Tibial artery (tissue), 4 donors: ENCODE measurements at places on chromosomes 11 and 22.
A peak's percentile ranks its signal among the peaks of the same experiment; 100 is the strongest.

GRCh38 chr11:68120273-68121066 is 718 bp downstream of the CHKA start:
- peak; percentile 55 for DNase-seq

DNA sequence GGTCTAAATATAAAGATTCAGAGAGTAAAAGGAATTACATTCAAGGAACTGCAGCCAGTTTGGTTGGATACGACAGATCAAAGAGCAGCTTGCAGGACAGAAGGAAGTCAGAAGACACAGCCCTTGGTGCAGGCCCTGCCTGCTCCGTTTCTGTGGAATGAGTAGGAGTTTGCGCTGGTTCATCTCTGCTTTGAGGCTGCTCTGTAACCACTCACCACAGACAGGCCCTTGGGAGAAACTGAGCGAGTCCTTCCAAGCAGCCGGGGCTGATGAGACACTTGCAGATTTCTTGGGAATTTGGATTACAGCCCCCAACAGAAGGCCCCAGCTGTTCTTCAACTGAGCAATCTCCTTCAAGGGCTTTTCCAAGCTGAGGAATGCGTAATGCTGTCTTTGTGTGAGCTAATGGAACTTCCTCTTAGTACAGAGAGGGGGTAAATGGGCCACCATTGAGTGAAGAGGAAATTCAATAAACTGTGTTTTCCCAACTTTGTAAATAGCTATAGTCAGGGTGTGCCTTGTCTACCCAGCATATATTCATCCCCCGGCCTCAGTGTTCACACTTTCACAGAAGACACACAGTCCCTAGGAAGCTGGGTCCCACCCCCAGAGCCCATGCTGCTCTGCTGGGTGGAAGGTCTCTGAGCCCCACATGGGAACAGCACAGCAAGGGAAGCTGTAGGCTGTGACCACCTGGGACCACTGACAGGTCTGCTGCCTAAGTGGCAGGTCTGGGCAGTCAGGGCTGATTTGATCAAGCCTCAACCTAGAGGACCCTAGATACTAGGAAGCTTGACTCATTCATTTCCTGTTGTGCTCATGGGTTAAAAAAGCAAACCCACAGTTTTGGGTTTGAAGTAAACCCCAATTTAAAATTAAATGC is 16.6 kb downstream of the IL10RA start:
- no peak for DNase-seq

DNA sequence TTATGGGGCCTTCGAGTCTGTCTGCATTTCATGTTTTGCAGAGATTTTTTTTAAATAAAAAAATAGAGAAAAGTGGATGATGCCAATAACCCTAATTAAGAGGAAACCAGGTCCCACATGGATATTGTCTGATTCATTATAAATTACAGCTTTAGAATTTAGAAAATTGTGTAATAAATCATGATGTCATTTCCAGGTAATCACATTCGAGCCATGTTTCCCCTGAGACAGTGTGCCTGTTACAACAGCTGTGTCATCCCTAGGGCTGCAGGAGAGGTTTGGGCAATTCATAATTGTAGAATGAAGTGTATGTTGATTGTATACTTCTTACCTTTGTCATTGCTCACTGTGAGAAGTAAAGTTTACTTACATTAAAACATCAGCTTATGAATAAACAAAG is 38.3 kb downstream of the NCAM1 start:
- DNase-seq: no peak

GRCh38 chr11:104073950-104074705 is 37.7 kb downstream of the DDI1 start:
- no peak for DNase-seq

DNA sequence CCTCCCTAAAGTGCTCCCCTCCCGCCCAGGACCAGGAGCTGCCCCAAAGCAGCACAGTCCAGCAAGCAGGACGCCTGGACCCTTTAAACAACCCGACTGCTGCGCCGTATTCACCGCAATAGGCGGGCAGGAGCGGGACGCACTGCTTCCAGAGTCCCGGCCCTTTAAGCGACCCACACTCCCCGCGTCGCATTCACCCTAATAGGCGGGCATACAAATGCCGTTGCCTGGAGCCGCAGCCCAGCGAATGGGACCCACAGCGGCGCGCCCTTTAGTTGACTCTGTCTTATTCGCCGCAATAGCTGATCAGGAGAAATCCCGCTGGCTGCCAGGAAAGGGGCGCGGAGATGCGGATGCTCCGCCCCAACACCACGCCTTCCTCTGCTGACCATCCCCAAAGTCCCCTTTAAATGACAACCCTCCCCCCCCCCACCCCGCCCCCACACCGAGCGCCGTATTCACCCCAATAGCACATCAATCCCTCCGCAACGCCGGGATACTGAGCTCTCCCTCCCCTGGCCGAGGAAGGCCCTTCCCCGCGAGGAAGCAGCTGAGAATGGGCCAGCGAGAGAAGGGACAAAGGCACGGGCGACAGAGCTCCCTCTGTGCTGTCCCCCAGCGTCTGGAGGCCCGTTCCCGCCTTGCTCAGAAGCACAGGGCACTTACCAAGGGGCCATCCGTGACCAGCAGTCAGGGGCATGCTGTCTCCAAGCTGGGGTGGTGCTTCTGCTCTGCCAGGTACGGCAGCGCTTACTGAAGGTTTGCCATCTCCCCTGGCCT is 4.7 kb downstream of the OSBPL5 start:
- DNase-seq: peak; percentile 95

GRCh38 chr11:105046898-105047579 is 1.9 kb upstream of the CARD16 start:
- DNase-seq: no peak

- no peak for DNase-seq
Observed at GRCh38 chr22:38784856-38785255, 9.1 kb downstream of the DNAL4 start.

DNA sequence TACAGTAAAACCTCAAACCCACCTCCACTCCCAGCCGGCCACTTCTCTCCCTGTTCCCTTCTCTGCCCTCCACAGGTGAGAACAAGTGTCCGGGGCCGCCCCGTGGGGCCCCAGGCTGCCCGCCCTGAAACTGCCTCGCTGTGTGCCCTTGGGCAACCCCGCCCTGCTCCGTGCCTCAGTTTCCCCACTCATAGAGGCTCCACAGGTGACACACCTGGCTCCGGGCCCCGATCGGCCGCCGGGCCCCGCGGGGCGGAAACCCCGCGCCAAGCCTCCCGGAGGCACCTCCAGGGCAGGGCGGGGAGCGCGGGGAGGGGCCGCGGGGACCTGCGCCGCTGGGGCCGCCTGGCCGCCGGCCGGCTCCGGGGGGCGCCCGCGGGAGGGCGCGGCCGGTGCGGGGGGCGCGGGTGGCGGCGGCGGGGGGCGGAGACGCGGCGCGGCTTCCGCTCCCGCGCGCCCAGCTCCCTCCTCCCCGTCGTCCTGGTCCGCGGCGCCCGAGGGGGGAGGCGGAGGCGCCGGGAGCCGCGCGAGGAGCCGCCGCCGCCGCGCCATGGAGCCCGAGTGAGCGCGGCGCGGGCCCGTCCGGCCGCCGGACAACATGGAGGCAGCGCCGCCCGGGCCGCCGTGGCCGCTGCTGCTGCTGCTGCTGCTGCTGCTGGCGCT is at the start of gene LRP5:
Gene LRP5, plus strand, starts transcription at position 475 of the 663 bp plus-strand sequence. Its CDS starts 124 bp downstream, at position 599.
- no peak for DNase-seq

GRCh38 chr11:11580841-11581411 is 40.9 kb downstream of the GALNT18 start:
- DNase-seq: no peak

- peak; percentile 63 for DNase-seq
Observed at GRCh38 chr11:64763526-64764039, 3.8 kb upstream of the PYGM start.

- no peak for DNase-seq
Observed at GRCh38 chr11:132050049-132050448, 679.6 kb downstream of the NTM start.

- DNase-seq: no peak
Observed at GRCh38 chr11:11899401-11899800, 57.6 kb downstream of the USP47 start.

DNA sequence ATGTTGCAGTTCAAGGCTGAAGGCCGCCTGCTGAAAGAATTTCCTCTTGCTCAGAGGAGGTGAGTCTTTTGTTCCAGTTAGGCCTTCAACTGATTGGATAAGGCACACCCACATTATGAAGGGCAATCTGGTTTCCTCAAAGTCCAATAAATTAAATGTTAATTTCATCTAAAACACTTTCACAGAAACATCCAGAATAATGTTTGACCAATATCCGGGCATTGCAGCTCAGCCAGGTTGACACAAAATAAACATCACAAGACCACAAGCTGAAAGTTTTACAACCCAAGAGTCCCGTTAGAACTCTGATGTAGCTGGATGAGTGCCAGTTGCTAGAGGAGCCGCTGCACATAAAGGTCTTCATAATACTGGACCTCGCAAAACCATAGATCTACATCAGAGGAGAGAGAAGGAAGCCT is 64.9 kb upstream of the EED start:
- DNase-seq: no peak

- DNase-seq: no peak
Observed at GRCh38 chr22:47850644-47851151, 1088.2 kb downstream of the TBC1D22A start.

- DNase-seq: no peak
Observed at GRCh38 chr11:134060316-134060715, 8.6 kb upstream of the JAM3 start.

DNA sequence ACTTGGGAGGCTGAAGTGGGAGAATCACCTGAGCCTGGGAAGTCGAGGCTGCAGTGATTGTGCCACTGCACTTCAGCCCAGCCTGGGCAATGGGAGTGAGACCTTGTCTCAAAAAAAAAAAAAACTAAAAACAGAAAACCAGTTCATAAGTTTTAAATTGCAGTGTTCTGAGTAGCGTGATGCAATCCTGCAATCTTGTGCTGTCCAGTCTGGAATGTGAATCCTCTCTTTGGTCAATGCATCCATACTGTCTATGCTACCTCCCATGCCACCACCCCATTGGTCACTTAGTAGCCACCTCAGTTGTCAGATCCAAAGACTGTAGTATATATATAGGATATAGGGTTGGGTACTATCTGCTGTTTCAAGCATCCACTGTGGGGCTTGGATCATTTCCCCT is 11.1 kb downstream of the YAP1 start:
- DNase-seq: no peak

GRCh38 chr11:122717264-122717867 is 61.8 kb downstream of the UBASH3B start:
- no peak for DNase-seq

- DNase-seq: no peak
Observed at GRCh38 chr11:849104-849824, 6.6 kb downstream of the TSPAN4 start.

GRCh38 chr11:130846606-130847005 is 69.7 kb downstream of the SNX19 start:
- DNase-seq: no peak

- DNase-seq: no peak
Observed at GRCh38 chr11:102345904-102346303, 1.1 kb upstream of the BIRC2 start.
